ENCODE measurements at places on chromosomes 12 and 14.

DNA sequence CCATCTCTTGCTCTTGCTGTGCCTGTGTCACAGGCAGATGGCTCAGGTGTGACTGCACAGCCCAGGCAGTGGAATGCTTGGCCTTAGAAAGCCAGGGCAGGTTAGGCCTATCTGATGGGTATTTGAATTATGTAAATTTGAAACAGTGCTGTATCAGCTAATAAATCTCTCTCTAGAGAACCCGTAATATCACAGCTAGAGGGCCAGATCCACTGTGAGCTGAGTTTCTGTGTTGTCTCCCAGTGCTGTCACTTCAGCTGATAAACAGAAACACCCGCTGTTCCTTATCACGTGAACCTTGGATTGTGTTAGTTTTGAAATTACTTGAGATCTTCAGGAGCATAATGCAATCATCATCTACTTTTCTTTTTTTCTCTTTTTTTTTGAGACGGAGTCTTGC lies 21.5 kb upstream of the ALDH2 start:
- no peak for DNase-seq

GRCh38 chr12:90343966-90344365 lies 611.0 kb downstream of the CCER1 start:
- DNase-seq, result no peak

- DNase-seq, result no peak
Observed at GRCh38 chr12:53505555-53506449, 1.5 kb downstream of the NPFF start.

DNA sequence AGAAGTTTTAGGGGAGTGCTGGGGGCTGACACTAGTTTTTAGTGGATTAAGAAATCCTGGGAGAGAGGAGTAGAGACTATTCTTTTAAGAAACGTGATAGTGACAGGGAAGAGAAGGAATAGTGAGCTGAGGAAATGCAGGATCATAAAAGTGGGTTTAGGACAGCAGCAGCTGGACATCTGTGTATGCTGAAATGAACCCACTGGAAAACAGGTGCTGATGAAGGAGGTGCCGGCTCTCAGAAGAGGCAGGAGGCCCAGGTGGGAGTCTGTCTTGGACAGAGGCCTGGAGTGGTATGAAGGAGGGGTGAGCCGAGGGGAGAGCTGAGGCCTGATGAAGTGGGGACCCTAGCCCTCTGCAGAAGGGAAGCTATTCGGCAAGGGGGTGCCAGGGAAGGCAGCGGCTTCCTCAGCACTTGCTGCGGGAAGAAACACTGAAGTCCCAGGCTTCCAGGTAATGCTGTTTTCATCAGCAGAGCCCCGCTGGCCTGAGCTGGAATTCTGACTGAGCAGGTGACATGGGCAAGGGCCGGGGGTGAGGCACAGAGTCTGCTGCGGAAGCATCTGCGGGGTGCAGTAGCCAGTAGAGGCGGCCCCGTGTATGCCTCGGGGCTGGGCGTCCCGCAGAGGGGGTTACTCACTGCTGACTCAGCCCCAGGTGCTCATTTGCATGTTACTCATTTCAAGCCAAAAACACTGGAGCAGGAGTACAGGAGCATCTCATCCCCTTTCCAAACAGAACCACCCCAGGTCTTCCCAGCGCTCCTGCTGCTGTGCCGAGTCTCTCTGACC lies 89.7 kb downstream of the TMCC3 start:
- no peak for DNase-seq

GRCh38 chr12:118290130-118290529 lies 82.6 kb downstream of the TAOK3 start:
- DNase-seq, result no peak

DNA sequence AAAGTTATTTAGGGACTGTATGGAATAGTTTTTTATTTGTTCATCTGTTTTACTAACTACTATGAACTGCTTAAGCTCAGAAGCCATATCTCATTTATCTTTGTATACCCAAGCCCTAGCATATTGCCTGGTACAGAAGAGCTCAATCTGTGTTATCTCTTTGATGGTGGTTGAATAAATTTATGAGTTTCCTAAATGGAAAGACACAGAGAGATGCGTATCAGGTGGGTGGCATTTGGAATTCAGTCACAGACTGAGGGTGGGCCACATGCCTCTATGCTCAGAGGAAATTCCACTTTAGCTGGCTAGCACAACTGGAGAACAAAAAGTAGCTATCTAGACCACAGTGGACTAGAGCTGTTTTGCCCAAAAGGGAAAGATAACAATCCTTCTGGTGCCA lies 145.5 kb downstream of the SLC6A15 start:
- no peak for DNase-seq

- no peak for DNase-seq
Observed at GRCh38 chr12:11986165-11986564, 84.6 kb upstream of the BCL2L14 start.

DNA sequence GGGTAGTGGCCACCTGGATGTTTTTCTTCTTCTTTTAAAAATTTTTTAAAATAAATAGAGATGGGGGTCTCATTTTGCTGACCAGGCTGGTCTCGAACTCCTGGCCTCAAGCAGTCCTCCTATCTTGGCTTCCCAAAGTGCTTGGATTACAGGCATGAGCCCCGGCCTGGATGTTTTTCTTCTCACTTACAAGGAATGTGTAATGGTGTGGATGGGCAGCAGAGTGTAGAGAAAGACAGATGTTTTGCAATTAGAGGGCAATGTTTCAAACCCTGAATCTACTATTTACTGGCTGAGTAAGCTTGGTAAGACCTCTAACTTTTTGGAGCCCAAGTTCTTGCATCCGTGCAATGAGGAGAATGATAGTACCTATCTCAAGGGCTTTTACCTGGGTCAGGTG lies 48.1 kb downstream of the ADCK1 start:
- DNase-seq, result no peak

Data from GOT3 (cell line).